ENCODE measurements at places on chromosomes 12 and 14.

GRCh38 chr12:45674181-45674977 lies 55.1 kb upstream of the ARID2 start:
- no peak for DNase-seq

DNA sequence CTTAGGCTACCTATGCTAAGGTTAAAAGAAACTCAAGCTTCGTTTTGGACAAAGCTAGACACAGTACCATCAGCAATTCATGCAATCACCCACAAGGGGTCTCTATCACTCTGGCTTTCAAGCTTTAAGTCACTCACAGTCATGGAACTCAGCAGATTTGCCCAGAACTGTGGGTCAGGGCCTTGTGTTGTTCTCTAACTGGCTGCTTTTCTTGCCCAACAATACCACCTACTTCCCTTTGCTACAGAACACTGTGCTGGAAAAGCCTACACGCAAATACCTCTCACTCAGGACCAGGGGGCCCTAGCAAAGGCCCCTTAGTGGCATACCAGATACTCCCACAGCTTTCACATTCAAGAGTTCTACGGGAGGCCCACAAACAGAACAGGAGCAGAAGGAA lies 9.1 kb downstream of the NEMP1 start:
- peak; percentile 50 for DNase-seq

GRCh38 chr12:30211743-30212142 lies 428.0 kb upstream of the TMTC1 start:
- DNase-seq = no peak

- no peak for DNase-seq
These were observed 93.6 kb downstream of the DIP2B start for GRCh38 chr12:50598321-50598862.

GRCh38 chr12:79415321-79415720 lies 275.4 kb downstream of the PAWR start:
- DNase-seq = no peak

DNA sequence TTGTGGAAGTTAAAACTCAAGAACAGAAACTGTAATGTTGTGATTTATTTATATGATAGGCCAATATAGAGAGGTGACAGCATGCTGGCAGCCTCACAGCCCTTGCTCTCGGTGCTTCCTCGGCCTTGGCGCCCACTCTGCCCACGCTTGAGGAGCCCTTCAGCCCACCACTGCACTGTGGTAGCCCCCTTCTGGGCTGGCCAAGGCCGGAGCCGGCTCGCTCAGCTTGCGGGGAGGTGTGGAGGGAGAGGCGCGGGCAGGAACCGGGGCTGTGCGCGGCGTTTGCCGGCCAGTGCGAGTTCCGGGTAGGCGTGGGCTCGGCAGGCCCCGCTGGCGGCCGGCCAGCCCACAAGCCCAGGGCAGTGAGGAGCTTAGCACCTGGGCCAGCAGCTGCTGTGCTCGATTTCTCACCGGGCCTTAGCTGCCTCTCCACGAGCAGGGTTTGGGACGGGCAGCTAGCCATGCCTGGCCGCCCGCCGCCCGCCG lies 65.8 kb upstream of the SLC8A3 start:
- no peak for DNase-seq

DNA sequence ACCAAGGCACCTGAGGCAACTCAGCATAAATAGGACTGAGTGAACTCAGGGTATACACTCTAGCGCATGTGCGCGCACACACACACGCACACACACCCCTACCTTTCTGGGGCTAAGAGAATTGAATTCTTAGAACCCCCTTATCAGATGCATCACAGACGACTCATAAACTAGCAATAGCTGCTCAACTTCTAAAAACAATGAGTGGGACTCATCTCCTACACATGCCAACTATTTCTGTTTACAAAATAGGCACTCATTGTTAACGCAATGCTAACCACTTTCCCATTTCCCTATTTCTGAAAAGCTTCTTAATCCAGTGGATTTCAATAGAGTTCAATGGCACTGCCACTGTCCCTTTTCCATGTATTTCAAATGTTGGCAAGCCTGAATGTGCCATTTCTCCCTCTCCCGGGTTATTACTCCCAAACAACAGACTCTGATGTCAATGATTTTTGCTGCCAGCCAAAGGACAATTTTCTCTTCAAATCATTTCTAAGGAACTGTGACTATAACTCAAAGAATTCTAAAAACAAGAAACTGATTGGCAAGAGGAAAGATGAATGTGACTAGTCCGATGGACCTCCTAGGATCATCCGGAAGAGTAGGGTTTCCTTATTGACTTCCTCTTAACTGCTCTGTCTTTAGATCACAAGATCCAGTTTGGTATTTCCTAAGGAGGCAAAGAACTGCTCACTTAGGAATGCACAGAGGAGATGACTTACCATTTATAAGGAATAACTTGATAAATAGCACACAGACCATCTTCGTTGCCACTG lies 48.8 kb downstream of the SLC38A1 start:
- peak; percentile 76 for DNase-seq

- DNase-seq = no peak
These were observed 118.6 kb downstream of the FGD4 start for GRCh38 chr12:32517966-32518365.

GRCh38 chr14:68284834-68285233 lies 465.3 kb downstream of the RAD51B start:
- no peak for DNase-seq

DNA sequence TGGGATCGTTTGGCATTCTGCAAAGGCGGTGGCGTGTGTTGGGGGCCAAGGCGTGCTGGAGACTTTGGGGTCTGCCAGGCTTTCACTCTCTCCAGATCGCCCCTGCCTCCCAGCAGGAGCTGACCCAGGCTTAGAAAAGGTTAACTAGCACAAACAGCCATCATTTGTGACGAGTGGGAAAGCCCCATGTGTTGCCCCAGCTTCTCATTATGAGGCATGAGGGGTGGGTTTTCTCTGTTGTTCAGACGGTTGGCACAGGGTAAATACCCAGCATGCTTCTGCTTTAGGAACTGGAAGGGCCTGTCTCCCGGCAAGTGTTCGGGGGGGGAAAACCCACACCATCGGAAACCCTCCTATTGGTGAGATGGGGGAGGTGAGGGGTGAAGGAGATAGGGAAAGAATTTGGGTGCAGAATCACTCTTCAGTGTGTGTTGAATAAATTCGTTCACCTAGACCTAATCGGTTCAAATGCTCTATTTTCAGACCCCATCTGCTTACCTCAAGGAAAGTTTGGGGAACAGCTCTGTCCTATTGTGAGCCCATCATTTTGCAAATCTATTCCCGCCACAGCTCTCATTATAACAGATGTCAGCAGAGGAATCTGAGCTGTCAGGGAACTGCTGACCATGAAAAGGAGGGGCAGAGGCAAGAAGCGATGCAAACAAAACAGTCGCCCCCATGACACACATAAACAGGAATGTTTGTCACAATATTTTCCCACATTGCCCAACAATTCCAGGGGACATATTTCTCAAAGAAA lies 34.7 kb upstream of the C12orf42 start:
- DNase-seq = no peak

DNA sequence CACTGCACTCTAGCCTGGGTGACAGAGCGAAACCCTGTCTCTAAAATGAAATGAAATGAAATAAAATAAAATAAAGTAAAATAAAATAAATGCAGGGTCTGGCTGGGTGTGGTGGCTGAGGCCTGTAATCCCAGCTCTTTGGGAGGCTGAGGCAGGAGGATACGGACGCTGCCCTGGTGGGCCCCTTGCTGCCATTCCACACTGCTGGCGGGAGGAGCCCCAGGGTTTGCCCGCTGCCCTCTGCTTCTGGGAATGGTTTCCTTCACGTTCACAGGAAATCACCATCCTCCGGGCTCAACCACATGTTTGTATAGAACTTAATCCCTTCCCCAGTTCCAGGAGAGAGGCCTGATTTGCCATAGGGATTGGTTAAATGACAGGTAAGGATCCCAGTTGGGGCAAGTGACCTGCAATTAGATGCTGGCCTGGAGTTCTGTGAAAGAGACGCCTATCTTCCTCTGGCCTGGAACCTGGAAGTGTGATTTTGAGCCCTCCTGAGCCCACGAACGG lies 29.3 kb downstream of the CALM1 start:
- DNase-seq = no peak

- DNase-seq = no peak
These were observed 392.3 kb downstream of the PAWR start for GRCh38 chr12:79298506-79298905.

GRCh38 chr12:100767371-100767770 lies 27.2 kb upstream of the ANO4 start:
- no peak for DNase-seq

GRCh38 chr12:130280742-130281141 lies 56.9 kb upstream of the PIWIL1 start:
- DNase-seq = no peak

DNA sequence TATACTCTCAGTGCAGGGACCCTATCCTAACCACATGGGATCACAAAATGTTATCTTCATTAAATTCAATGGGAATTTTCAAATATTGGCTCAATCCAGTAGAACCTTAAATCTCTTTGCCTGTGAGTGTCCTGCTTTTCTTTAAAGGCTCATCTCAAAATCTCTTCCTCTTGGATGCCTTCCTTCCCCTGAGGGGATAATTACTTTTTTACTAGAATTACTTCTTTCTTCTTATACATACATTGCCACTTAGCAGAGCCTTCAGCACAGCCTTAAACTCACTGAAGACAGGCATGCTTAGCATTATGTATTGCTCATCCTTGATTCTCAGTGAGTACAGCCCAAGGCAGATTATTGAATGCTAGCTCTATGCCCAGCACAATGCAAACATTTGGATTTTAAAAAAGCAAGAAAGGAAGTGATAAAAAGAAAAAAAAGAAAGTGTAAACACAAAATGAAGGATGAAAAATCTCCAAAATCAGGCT lies 1918.0 kb upstream of the FLRT2 start:
- DNase-seq = no peak

- no peak for DNase-seq
These were observed 97.4 kb upstream of the SSTR1 start for GRCh38 chr14:38110258-38110657.

DNA sequence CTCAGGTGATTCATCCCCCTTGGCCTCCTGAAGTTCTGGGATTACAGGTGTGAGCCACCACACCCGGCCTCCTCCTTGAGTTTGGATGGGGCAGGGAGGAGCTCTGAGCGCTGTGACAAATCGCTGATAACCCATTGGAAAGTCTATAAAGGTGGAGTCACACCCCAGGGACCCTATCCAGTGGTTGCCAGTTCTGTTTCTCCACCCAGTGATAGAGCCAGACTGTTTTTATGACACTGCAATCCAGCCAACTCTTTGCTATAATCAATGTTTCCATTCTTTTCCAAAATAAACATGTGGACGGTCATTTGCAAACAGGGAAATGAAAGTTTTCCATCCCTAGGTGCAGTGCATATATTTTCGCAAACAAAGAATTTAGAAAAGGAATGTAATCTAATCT lies 142.0 kb upstream of the PELI2 start:
- no peak for DNase-seq

- no peak for DNase-seq
These were observed 13.2 kb downstream of the SETD3 start for GRCh38 chr14:99467336-99468078.

- no peak for DNase-seq
These were observed 47.2 kb downstream of the MYF5 start for GRCh38 chr12:80763874-80764273.

DNA sequence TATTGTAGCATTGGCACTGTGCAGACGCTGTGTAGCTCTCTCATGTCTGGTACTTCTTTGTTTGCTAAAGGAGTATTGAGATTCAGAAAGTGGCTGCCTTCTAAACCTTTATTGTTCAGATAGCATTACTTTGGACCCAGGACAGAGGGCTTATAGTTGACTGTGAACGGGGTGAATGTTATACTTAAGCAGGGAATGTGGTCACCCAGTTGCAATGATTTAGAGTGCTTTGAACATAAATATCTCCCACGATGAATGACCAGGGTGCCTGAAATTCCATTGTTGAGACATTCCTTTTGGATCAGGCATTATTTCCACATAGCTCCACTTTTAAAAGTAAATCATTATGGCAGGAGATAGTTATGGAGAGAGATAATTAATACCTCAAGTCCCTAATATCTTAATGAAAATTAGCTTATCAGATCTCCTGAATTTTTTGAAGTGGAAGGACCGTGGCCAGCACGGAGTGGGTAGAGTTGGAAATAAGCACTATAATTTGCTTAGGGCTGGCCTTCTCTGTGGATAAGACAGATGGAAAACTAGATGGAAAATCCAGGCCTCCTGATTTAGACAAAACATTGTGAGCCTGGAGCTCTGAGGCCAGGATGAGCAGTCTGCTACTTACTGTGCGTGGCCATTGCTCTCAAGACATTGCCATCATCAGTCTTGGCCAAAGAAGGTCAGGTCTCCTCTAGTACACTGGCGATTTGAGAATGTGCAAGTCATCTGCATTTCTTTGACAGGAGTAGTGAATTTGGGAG lies 114.5 kb downstream of the ETV6 start:
- no peak for DNase-seq

DNA sequence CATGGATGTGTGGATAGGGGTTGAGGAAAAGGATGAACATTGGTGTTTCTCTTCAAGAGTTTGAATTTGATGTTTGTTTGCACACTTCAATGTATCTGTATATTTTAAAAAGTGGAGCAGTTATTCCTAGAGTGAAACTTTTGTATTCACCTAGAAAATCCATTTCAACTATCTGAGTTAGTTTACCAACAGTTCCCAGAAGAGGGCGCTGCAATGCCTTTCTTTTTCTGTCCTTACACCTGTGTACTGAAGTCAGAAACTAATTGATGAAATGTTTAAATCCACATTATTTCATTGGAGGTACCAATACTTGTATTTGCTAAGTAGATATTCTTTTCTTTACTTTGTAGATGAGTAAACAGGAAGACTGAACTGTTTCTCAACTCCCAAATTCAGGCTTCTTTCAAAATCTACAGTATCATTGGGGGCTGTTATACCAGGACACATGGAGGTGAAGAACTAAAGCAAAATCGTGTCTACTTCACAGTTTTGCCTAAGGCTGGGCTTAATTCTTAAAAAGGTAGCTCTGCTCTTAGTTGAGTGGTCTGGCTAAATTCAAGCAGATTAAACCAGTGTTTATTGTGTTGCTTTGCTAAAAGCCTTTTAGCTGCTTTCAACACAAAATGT lies 26.6 kb upstream of the KLRB1 start:
- DNase-seq = peak; percentile 83
